ENCODE measurements at places on chromosomes 2 and 18. TPM values are rescaled to one million over a fixed set of nuclear protein-coding genes. Genes with fewer than 3 reads are reported as not detected.

- peak; percentile 75 for ATAC-seq
Observed at GRCh38 chr18:58310517-58310916, 266.5 kb downstream of the NEDD4L start.

- no peak for ATAC-seq
Observed at GRCh38 chr18:38047820-38048219, 482.2 kb upstream of the CELF4 start.

GRCh38 chr2:135030826-135031225 is 16.4 kb downstream of the MAP3K19 start:
- no peak for ATAC-seq

Gene PSD4
- total RNA-seq = 503 TPM

Gene SCN2A
- total RNA-seq = 0.05 TPM

Data from activated T-helper 17 cell treated with anti-CD3 and anti-CD28 coated beads, Interleukin-2, amount 50 U/mL, for 72 hours (primary cell).